Bronchial epithelial cell (primary cell): ENCODE measurements at places on chromosomes 2 and 18. TPM values are rescaled to one million over a fixed set of nuclear protein-coding genes. Genes with fewer than 3 reads are reported as not detected.

Gene ZNF521
- total RNA-seq = 0.53 TPM in 1 of 2 replicates, not detected in the other

Gene ASPRV1
- total RNA-seq = 0.26 and 0.38 TPM in 2 replicates

Gene ANKRD62
- under 0.01 and 0.13 TPM in 2 replicates for total RNA-seq

Gene GCG
- not detected in 2 replicates for total RNA-seq

Gene RALBP1
- 63.7 and 76.4 TPM in 2 replicates for total RNA-seq

Gene HRH4
- under 0.01 and 0.13 TPM in 2 replicates for total RNA-seq

Gene MYO3B
- total RNA-seq = under 0.01 and 0.77 TPM in 2 replicates

Gene NT5DC4
- total RNA-seq = not detected in 2 replicates

Gene OR6B2
- total RNA-seq = not detected in 2 replicates

Gene ARID5A
- 2.9 and 3.7 TPM in 2 replicates for total RNA-seq

Gene RGPD3
- 0.13 and 0.26 TPM in 2 replicates for total RNA-seq

Gene SMAD7
- total RNA-seq = 11.5 and 19.2 TPM in 2 replicates

Gene TBR1
- under 0.01 TPM in 2 replicates for total RNA-seq

Gene FANCL
- 10.8 and 14.6 TPM in 2 replicates for total RNA-seq

Gene SLC19A3
- total RNA-seq = not detected in 2 replicates

Gene TMEM163
- total RNA-seq = not detected in 2 replicates

Gene SERPINB10
- total RNA-seq = under 0.01 and 0.79 TPM in 2 replicates

Gene ANKAR
- 2.1 and 3.7 TPM in 2 replicates for total RNA-seq

Gene PLCL1
- total RNA-seq = under 0.01 TPM in 1 of 2 replicates, not detected in the other

Gene VIT
- not detected in 2 replicates for total RNA-seq

Gene ATP6V1B1
- total RNA-seq = 0.64 TPM in 1 of 2 replicates, not detected in the other

Gene SLC4A3
- 1.6 and 3.6 TPM in 2 replicates for total RNA-seq

Gene RNASEH1
- total RNA-seq = 43.1 and 51.9 TPM in 2 replicates

Gene SCN1A
- total RNA-seq = not detected in 2 replicates

Gene CCDC74A
- total RNA-seq = 2.9 and 3.2 TPM in 2 replicates

Gene ITGB6
- total RNA-seq = 21.1 and 31.5 TPM in 2 replicates

Gene CLEC4F
- total RNA-seq = not detected in 2 replicates

Gene FAM228A
- 0.13 TPM in 1 of 2 replicates, not detected in the other for total RNA-seq

Gene CRYGD
- total RNA-seq = not detected in 2 replicates
